Hair follicular keratinocyte (primary cell): ENCODE measurements at places on chromosomes 1 and 21. TPM values are rescaled to one million over a fixed set of nuclear protein-coding genes. Genes with fewer than 3 reads are reported as not detected.

Gene TOMM20
- 98.8 and 124 TPM in 2 replicates for total RNA-seq

Gene BRDT
- total RNA-seq, result not detected in 2 replicates

Gene SPRR2A
- 0.39 and 0.87 TPM in 2 replicates for total RNA-seq

Gene CR1L
- not detected in 2 replicates for total RNA-seq

Gene SNRPE
- 67.2 and 113 TPM in 2 replicates for total RNA-seq

Gene TBX19
- total RNA-seq, result 0.15 and 0.47 TPM in 2 replicates

Gene FLG2
- total RNA-seq, result not detected in 2 replicates

Gene CCDC17
- 0.23 and 0.78 TPM in 2 replicates for total RNA-seq

Gene PRDM16
- not detected in 2 replicates for total RNA-seq

Gene CYP4A11
- not detected in 2 replicates for total RNA-seq

Gene SLC9C2
- not detected in 2 replicates for total RNA-seq

Gene KLF17
- total RNA-seq, result not detected in 2 replicates

Gene TMEM269
- total RNA-seq, result not detected in 2 replicates

Gene KRTAP21-2
- total RNA-seq, result not detected in 2 replicates

Gene SLX9
- 29.9 and 39.7 TPM in 2 replicates for total RNA-seq

Gene HTR6
- total RNA-seq, result not detected in 2 replicates

Gene PGLYRP3
- total RNA-seq, result 0.34 and 0.62 TPM in 2 replicates

Gene SYT14
- 0.04 and 0.94 TPM in 2 replicates for total RNA-seq

Gene SPRR2G
- not detected in 2 replicates for total RNA-seq

Gene GPR25
- not detected in 2 replicates for total RNA-seq

Gene LRRC3
- total RNA-seq, result 1.9 and 3.3 TPM in 2 replicates

Gene MXRA8
- 0.39 and 2.0 TPM in 2 replicates for total RNA-seq

Gene INAVA
- 40.7 and 63.9 TPM in 2 replicates for total RNA-seq

Gene SFN
- total RNA-seq, result 1,687 and 1,807 TPM in 2 replicates

Gene SPATA45
- total RNA-seq, result not detected in 2 replicates

Gene MAB21L3
- total RNA-seq, result 0.84 TPM in 1 of 2 replicates, not detected in the other

Gene LDLRAD2
- total RNA-seq, result not detected in 2 replicates

Gene CNST
- 4.9 and 5.6 TPM in 2 replicates for total RNA-seq

Gene GPR37L1
- not detected in 2 replicates for total RNA-seq

Gene SLC16A4
- total RNA-seq, result 0.95 and 1.2 TPM in 2 replicates

Gene CCT3
- total RNA-seq, result 392 and 473 TPM in 2 replicates

Gene KIF14
- total RNA-seq, result 6.1 and 17.7 TPM in 2 replicates

Gene HRNR
- total RNA-seq, result not detected in 2 replicates

Gene GPR61
- not detected in 2 replicates for total RNA-seq

Gene ZBTB8OS
- 37.7 and 46.8 TPM in 2 replicates for total RNA-seq

Gene MCL1
- 278 and 410 TPM in 2 replicates for total RNA-seq

Gene AKR1A1
- total RNA-seq, result 95.7 and 112 TPM in 2 replicates

Gene TDRD5
- not detected in 2 replicates for total RNA-seq

Gene PLA2G2C
- not detected in 2 replicates for total RNA-seq

Gene CFHR5
- total RNA-seq, result not detected in 2 replicates

Gene ADAMTS1
- total RNA-seq, result 9.9 and 13.7 TPM in 2 replicates

Gene MCOLN2
- 2.0 and 2.9 TPM in 2 replicates for total RNA-seq

Gene RCSD1
- total RNA-seq, result 0.27 and 0.31 TPM in 2 replicates

Gene CACNA1S
- total RNA-seq, result not detected in 2 replicates

Gene FMN2
- total RNA-seq, result not detected in 2 replicates

Gene DEGS1
- 71.1 and 91.3 TPM in 2 replicates for total RNA-seq

Gene MPZ
- total RNA-seq, result 0.61 and 0.86 TPM in 2 replicates

Gene C1orf122
- total RNA-seq, result 85.9 and 103 TPM in 2 replicates

Gene PRRX1
- 0.08 and 2.1 TPM in 2 replicates for total RNA-seq

Gene GJA5
- total RNA-seq, result 0.55 and 2.7 TPM in 2 replicates

Gene AZIN2
- 1.3 and 6.8 TPM in 2 replicates for total RNA-seq

Gene GUCA2B
- total RNA-seq, result not detected in 2 replicates

Gene TCEA3
- 1.8 and 5.5 TPM in 2 replicates for total RNA-seq

Gene FBXO2
- total RNA-seq, result 28.9 and 61.7 TPM in 2 replicates

Gene LCE1A
- 2.9 TPM in 1 of 2 replicates, not detected in the other for total RNA-seq

Gene OR2T35
- not detected in 2 replicates for total RNA-seq

Gene ANKRD34A
- total RNA-seq, result 0.49 and 0.70 TPM in 2 replicates

Gene MTARC2
- 0.70 and 2.5 TPM in 2 replicates for total RNA-seq

Gene MTARC1
- 4.8 and 5.2 TPM in 2 replicates for total RNA-seq

Gene CREB3L4
- 5.7 and 7.1 TPM in 2 replicates for total RNA-seq
